ENCODE measurements at places on chromosomes 2 and 18.

- no peak for DNase-seq
Observed at GRCh38 chr2:118291251-118291880, 203.1 kb downstream of the INSIG2 start.

DNA sequence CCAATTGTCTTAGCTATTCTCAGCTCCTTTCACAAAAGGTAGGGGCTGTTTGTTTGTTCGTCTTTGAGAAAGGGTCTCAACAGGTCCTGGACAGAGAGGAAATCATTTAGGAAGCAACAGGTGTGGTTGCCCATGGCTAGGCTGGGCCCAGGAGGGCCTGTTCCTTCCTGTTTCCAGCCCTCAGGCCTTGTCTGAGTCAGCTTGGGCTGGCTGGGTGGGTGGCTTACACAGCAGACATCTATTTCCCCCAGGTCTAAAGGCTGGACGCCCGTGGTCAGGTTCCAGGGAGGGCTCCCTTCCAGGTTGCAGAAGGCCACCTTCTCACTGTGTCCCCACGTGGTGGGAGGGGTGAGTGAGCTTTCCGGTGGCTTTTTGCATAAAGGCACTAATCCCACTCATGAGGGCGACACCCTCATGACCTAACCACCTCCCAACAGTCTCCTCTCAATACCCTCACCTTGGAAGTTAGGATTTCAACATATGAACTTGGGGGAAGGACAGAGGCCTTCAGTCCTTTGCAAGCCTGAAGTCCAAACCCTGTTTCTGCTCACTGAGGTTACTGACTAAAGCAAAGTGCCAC lies 45.5 kb downstream of the ARHGEF4 start:
- no peak for DNase-seq

- no peak for DNase-seq
Observed at GRCh38 chr2:195848119-195848899, 191.3 kb downstream of the SLC39A10 start.

DNA sequence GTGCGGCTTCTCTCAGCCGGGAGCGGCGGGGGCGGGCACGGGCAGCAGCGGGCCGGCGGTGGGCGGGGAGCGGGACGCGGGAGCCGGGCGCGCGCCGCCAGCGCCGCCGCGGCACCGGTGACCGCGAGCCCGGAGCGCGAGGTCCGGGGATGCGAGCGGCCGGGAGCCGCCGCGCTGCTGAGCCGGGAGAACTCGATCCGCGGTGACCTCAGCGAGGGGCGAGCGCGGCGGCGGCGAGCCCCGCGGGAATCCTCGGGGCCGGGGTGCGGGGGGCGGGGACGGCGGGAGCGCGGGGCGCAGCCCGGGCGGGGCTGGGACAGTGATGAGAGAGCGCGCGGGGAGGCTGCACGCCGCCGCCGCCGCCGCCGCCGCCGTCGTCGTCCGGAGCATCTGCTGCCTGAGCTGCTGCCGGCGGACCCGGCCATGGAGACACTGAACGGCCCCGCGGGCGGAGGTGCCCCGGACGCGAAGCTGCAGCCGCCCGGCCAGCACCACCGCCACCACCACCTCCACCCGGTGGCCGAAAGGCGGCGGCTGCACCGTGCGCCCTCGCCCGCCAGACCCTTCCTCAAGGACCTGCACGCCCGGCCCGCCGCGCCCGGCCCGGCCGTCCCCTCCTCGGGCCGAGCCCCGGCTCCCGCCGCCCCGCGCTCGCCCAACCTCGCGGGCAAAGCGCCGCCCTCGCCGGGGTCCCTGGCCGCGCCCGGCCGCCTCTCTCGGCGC lies at the start of gene MTCL1:
MTCL1 (plus strand) TSS at position 319 of the 723 bp plus-strand sequence; CDS start at position 424, 105 bp downstream.
- DNase-seq: peak; percentile 49

DNA sequence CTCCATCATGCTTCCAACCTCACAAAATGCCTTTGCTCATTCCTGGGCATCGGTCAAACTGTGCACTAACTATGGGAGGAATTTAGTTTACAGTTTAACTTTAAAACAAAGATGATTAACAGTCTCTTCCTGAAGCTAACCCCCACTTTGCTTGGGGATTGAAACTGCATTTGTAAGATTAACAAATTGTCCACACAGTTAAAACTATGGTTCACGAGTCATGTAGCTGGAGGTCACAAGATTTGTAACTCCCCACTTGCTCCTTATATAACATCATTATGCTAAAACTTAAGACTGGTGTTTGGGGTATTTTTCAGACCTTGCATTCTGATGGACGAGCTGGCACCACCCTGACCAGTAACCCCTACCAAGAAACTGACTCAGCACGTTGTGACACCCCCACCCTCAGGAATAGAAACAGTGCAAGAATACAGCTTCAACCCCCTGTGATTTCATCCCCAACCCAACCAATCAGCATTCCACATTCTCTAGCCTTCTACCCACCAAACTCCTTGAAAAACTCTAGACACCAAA lies 252.3 kb downstream of the MBD5 start:
- DNase-seq: no peak

All from globus pallidus (tissue), 1 donor.